Activated CD8-positive, alpha-beta T cell treated with anti-CD3 and anti-CD28 coated beads for 36 hours (primary cell): ENCODE measurements at places on chromosomes 12 and 14. TPM values are rescaled to one million over a fixed set of nuclear protein-coding genes. Genes with fewer than 3 reads are reported as not detected.

Gene PMCH
- not detected for total RNA-seq

Gene NFATC4
- 1.3 TPM for total RNA-seq

GRCh38 chr14:101075025-101075800 lies 171.7 kb upstream of the RTL1 start:
- H3K4me1 ChIP-seq, result peaks cover 2% of the 10 kb centered on the region
- H3K4me3 ChIP-seq, result no peak overlapping the region

- peaks cover 21% of the 10 kb centered on the region for H3K27me3 ChIP-seq
- H3K4me1 ChIP-seq, result no peaks in the 10 kb centered on the region
- H3K27ac ChIP-seq, result no peak overlapping the region
- no peak overlapping the region for H3K4me3 ChIP-seq
- DNase-seq, result no peak
These were observed 35.7 kb upstream of the GPR132 start for GRCh38 chr14:105100910-105101309.

DNA sequence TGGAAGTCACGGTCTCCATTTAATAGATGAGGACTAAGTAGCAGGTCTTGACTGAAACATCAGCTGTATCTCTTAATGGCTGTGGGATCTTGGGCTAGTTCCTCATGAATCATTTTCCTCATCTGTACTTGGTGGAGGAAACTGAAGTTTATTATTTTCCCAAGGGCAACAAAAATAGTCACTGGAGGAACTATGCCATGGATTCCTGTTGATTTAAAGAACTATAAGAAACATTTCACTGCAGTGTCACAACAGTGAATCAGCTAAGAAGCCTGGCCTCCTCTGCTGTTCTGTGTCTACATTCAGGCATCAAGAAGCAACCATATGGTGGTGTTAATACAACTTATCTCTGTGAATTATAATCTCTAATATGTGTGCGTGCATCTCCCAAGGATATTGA lies 200.5 kb downstream of the STXBP6 start:
- no peak for DNase-seq
- peaks cover 7% of the 10 kb centered on the region for H3K27me3 ChIP-seq
- H3K4me1 ChIP-seq, result no peaks in the 10 kb centered on the region
- no peak overlapping the region for H3K4me3 ChIP-seq
- H3K27ac ChIP-seq, result no peak overlapping the region
- no peaks in the 10 kb centered on the region for H3K36me3 ChIP-seq

- no peak overlapping the region for H3K4me3 ChIP-seq
- peaks cover 12% of the 10 kb centered on the region for H3K27me3 ChIP-seq
- H3K27ac ChIP-seq, result no peak overlapping the region
- H3K4me1 ChIP-seq, result no peaks in the 10 kb centered on the region
These were observed 110.1 kb upstream of the TMEM132D start for GRCh38 chr12:130013771-130014484.

DNA sequence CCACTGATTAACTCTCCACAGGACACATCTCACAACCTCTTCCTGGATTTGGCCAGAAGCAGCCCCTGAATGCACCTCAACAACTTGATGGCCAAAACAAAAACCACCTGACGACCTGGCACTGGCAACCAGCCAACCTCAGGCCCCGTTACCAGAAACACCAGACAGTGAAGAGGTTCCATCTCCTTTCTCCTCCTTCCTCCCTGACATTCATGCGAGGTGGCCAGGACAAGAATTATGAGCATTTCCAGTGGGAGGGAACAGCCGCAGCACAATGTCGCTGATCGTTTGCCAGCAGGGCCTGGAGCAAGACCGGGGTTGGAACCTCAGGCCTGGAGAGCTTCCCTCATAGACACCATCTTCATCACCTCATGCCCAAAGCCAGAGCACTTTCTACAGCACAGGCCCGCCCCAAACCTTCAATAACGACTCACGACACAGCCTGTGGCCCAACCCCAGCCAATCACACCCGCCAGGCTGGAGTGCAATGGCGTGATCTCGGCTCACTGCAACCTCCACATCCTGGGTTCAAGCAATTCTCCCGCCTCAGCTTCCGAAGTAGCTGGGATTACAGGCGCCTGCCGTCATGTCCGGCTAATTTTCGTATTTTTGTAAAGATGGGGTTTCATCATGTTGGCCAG lies 48.7 kb downstream of the CCDC88C start:
- H3K4me1 ChIP-seq, result peaks cover 97% of the 10 kb centered on the region
- H3K27ac ChIP-seq, result peak overlapping the region; percentile 83
- DNase-seq, result no peak

DNA sequence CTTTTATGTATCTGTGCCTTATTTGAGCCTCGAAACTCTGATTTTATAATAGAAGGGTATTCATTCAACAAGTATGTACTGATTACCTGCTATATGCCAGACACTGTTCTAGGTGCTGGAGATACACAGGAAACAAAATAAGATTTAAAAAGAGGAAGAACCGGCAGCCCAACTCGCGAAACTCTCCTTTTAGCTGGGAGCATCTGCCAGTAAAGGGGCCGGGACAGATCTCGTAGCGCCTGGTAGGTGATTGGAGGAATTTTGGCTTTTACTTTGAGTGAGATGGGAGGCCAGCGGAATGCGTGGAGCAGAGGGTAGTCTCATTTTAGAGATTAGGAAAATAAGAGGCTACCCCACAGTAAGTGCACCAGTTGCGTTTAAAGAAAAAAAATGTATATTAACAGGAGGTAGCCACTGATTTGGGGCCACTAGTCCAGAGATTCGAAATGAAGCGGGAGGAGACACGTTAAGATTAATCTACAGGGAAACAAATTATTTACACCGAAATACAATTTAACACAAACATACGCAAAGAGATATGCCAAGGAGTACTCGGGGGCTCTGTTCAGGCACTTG lies 520 bp upstream of the MON2 start:
- peak; percentile 36 for DNase-seq
- H3K27ac ChIP-seq, result peak overlapping the region; percentile 94
- peaks cover 21% of the 10 kb centered on the region for H3K4me1 ChIP-seq
- H3K27me3 ChIP-seq, result no peaks in the 10 kb centered on the region
- H3K4me3 ChIP-seq, result peak overlapping the region; percentile 78

DNA sequence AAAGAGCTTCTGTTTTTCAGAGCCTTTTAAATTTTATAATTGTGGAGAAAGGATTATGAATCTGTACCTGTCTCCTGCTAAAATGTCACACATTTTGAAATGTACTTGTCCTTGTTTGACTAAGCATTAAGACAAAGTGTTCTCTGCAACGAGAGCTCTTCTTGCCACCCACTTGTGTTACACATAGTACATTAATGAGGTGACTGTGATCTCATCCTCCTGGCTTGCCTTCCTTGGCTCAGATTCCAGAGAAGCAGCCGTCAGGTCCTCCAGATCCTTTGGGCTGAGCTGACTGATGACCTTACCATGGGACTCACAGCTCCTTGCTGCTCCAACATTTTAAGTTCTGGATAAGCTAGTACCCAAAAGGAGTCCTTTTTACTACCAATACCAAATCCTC lies 81.4 kb downstream of the BBS10 start:
- no peaks in the 10 kb centered on the region for H3K36me3 ChIP-seq
- DNase-seq, result no peak
- peaks cover 20% of the 10 kb centered on the region for H3K27me3 ChIP-seq
- H3K4me3 ChIP-seq, result no peak overlapping the region
- H3K4me1 ChIP-seq, result peaks cover 2% of the 10 kb centered on the region

DNA sequence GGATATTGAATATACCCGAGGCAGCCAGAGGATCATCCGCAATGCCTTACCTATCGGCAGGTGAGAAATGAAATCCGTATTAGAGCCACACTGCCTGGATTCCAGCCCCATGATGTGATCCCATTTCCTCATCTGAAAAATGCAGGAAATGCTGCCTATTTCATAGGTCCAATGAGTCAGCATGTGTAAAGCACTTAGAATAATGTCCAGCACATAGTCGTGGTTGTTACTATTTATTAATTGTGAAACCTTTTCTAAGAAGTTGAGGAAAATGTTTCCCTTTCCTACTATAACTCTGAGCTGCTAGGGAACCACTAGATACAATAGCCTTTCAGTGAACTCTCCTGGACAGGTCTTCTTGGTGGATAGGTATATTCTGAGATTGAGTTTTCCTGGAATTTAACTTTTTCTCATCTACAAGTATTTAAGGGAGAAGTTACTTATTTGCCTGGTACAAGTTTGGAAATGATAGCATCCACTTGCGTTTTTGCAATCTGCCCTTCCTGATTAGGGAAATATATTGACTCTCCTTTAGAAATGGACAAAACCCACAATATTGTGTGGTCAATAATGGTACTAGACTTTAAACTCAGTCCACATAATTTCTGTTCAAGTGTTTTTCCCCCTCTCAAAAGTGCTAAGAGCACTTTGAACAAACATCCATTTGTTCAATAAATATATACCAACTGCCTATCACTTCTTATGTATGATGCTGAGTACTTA lies 12.2 kb downstream of the POLR3B start:
- no peak for DNase-seq
- H3K27ac ChIP-seq, result no peak overlapping the region
- no peaks in the 10 kb centered on the region for H3K27me3 ChIP-seq
- no peaks in the 10 kb centered on the region for H3K4me1 ChIP-seq
- H3K4me3 ChIP-seq, result no peak overlapping the region

GRCh38 chr12:1662761-1663439 lies 28.0 kb upstream of the ADIPOR2 start:
- H3K36me3 ChIP-seq, result no peaks in the 10 kb centered on the region
- no peaks in the 10 kb centered on the region for H3K27me3 ChIP-seq
- H3K4me1 ChIP-seq, result peaks cover 44% of the 10 kb centered on the region
- H3K4me3 ChIP-seq, result peak overlapping the region; percentile 59
- H3K27ac ChIP-seq, result peak overlapping the region; percentile 46
- DNase-seq, result peak; percentile 28

DNA sequence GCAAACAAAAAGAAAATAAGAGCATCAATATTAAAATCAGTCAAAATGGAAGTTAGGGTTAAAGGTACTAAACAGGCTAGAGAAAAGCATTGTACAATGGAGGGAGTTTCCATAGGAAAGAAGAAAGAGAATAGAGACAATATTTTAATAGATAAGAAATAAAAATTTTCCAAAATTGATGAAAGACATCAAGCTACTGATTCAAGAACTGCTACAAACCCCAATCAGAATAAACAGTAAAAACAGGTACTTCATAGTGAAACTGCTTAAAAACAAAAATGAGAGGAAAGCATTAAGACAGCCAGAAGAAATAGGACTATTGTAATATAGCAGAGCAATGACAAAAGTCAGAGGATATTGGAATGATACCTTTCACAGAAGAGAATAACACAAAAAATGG lies 413.4 kb downstream of the NELL2 start:
- DNase-seq, result no peak
- peaks cover 1% of the 10 kb centered on the region for H3K27me3 ChIP-seq
- H3K4me1 ChIP-seq, result no peaks in the 10 kb centered on the region

DNA sequence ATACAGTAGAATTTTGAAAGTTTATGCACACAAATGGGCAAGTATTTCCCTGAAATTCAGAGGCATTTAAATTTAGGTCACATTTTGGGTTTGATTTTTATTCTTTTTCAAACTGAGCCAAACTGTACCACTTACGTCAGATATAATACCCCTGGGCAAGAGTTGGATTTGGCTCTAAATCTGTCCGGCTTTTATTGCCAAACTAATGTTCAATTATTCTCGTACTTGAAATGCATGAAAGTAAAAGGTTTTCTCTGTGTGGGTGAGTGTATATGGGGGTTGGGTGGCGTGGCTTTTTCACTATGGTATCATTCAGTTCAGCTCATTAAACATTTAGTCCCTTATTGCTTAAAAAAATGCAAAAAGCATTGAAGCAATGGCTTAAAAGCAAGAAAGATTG lies 55.9 kb downstream of the SLCO1C1 start:
- no peaks in the 10 kb centered on the region for H3K36me3 ChIP-seq
- H3K27ac ChIP-seq, result no peak overlapping the region

GRCh38 chr14:104282332-104283196 lies 144.2 kb downstream of the KIF26A start:
- no peak overlapping the region for H3K27ac ChIP-seq
- peaks cover 5% of the 10 kb centered on the region for H3K27me3 ChIP-seq
- no peak overlapping the region for H3K4me3 ChIP-seq
- H3K4me1 ChIP-seq, result no peaks in the 10 kb centered on the region
- no peaks in the 10 kb centered on the region for H3K36me3 ChIP-seq

DNA sequence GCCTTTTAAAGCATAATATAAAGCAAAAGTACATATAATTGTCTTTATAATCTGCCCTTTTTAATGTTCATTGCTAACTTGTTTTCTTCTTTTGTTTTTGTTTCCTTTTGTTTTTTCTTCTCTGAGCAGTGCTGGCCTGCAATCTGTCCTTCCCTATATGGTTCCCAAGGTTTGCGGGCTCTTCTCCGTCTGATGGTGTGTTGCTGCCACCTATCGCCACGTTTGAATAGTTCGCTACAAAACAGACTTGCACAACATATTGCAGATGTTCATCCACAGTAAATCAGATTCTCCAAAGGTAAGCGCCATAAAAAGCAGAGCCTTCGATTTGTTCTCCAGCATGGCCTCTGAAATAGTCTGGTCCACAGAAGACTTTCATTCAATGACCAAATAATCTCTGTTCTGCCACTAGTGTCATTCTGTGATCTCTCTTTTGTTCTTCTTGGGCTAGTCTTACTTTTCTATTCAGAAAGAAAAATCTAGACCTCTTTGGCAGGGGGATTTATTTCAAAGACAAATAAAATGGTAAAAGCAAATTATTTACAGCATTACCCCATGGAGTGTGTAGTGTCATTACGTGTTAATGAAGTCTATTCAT lies 33.5 kb downstream of the C12orf50 start:
- DNase-seq, result peak; percentile 61
- no peaks in the 10 kb centered on the region for H3K36me3 ChIP-seq
- H3K4me3 ChIP-seq, result no peak overlapping the region
- no peaks in the 10 kb centered on the region for H3K4me1 ChIP-seq
- H3K27ac ChIP-seq, result no peak overlapping the region
- peaks cover 5% of the 10 kb centered on the region for H3K27me3 ChIP-seq

DNA sequence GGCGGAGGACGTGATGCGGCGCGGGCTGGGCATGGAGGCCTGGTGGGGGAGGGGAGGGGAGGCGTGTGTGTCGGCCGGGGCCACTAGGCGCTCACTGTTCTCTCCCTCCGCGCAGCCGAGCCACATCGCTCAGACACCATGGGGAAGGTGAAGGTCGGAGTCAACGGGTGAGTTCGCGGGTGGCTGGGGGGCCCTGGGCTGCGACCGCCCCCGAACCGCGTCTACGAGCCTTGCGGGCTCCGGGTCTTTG lies 303 bp downstream of the GAPDH start:
- H3K27ac ChIP-seq, result peak overlapping the region; percentile 99
- peaks cover 76% of the 10 kb centered on the region for H3K36me3 ChIP-seq
- no peak for DNase-seq

DNA sequence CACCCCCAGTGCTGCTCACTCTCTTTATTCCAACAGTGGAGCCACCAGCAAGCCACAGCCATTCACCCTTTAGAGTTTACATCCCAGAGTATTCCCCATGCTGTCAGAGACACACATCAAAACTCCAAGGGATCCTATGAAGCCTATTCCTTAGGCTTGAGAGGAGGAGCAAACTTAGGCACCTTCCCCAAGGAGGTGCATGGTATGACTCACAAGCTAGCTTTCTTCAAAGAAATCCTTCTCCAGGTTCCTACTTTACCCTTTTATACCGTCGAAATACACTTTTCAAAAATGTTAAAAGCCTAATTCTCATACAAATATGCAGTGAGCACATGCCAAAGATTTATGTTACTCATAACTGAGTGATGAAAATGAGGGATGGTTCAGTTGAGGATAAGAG lies 175.4 kb downstream of the ETNK1 start:
- H3K36me3 ChIP-seq, result no peaks in the 10 kb centered on the region
- H3K27ac ChIP-seq, result no peak overlapping the region
- H3K4me1 ChIP-seq, result no peaks in the 10 kb centered on the region
- H3K4me3 ChIP-seq, result no peak overlapping the region
- no peak for DNase-seq
